Calu3 (cell line): ENCODE measurements at places on chromosomes 6 and 20. TPM values are rescaled to one million over a fixed set of nuclear protein-coding genes. Genes with fewer than 3 reads are reported as not detected.

GRCh38 chr20:1465470-1466210, 1.0 kb downstream of the NSFL1C start:
- DNase-seq, result no peak

The PCSK2 gene
- total RNA-seq, result not detected in 2 replicates

DNA sequence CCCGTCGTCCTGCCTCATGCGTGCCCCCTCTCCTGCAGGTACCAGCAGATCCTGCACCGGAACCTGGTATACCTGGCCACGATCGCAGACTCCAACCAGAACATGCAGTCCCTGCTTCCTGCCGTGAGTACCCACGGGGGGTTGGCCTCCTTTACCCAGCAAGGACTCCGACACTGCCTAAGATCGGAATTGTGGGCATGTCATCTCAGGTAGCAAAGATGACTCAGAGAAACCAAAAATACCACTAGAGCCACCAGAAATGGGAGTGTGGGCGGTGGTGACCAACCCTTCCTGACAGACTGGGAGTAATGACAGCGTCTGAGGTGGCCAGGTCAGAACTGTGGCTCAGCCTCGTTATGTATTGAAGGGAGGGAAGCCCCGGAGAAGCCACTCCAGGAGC, 16.3 kb downstream of the SS18L1 start:
- peak; percentile 72 for DNase-seq

DNA sequence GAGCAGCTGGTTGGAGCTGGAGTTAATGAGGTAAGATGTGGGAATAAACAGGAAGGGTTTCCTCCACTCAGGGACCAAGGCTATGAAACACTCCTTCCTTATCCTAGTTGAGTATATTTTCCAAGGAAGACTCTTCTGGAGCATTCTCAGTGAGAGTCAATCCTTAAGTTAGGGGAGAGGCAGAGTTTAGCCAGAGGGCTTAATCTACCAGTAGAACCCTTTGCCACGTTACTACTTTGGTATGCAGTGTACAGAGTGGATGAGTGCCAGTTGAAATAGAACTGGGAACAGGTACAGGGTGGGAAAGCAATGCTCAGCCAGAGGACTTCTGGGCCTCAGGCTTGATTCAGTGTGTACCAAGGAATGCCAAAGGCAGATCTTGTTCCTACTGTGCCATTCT, 114.3 kb downstream of the UBE3D start:
- no peak for DNase-seq

DNA sequence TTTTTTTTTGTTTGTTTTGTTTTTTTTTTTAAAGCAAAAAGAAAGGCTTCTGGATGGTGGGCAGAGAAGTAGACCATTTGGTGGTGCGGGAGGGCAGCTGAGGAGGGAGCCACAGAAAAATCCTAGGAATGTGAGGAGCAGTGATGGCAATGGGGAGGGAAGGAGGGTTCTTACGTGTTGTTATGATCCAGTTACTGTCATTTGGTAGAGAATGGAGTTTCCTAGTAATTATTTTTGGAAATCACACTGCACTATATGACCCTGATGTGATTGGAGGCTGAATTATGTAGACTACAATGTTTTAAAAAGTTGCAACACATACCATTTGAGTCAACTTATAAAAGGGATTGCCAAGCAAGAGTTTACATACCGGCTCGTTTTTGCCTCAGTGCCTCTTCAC, 22.1 kb downstream of the ADGRF5 start:
- DNase-seq, result no peak

- no peak for DNase-seq
These were observed 43.1 kb upstream of the NAA20 start for GRCh38 chr20:19973961-19974629.

The POU5F1 gene
- total RNA-seq, result 25.7 and 32.7 TPM in 2 replicates

- no peak for DNase-seq
These were observed 523.5 kb downstream of the CDH26 start for GRCh38 chr20:60481743-60482133.

The MCHR2 gene
- not detected in 2 replicates for total RNA-seq
